T-cell (primary cell): ENCODE measurements at places on chromosomes 4 and X.

GRCh38 chr4:151228189-151229119 lies 48.5 kb upstream of the PRSS48 start:
- DNase-seq: no peak
- no peaks in the 10 kb centered on the region for H3K4me1 ChIP-seq
- H3K27me3 ChIP-seq: no peaks in the 10 kb centered on the region
- H3K36me3 ChIP-seq: no peaks in the 10 kb centered on the region

GRCh38 chr4:48565362-48566033 lies 75.4 kb downstream of the ZAR1 start:
- no peaks in the 10 kb centered on the region for H3K4me1 ChIP-seq
- H3K27ac ChIP-seq: no peak overlapping the region
- no peaks in the 10 kb centered on the region for H3K27me3 ChIP-seq
- no peak for DNase-seq
- H3K4me3 ChIP-seq: no peak overlapping the region

GRCh38 chrX:128870361-128870760 lies 652.9 kb downstream of the SMARCA1 start:
- H3K27ac ChIP-seq: no peak overlapping the region
- H3K4me3 ChIP-seq: no peak overlapping the region
- DNase-seq: no peak
- H3K4me1 ChIP-seq: no peaks in the 10 kb centered on the region
- H3K36me3 ChIP-seq: no peaks in the 10 kb centered on the region

DNA sequence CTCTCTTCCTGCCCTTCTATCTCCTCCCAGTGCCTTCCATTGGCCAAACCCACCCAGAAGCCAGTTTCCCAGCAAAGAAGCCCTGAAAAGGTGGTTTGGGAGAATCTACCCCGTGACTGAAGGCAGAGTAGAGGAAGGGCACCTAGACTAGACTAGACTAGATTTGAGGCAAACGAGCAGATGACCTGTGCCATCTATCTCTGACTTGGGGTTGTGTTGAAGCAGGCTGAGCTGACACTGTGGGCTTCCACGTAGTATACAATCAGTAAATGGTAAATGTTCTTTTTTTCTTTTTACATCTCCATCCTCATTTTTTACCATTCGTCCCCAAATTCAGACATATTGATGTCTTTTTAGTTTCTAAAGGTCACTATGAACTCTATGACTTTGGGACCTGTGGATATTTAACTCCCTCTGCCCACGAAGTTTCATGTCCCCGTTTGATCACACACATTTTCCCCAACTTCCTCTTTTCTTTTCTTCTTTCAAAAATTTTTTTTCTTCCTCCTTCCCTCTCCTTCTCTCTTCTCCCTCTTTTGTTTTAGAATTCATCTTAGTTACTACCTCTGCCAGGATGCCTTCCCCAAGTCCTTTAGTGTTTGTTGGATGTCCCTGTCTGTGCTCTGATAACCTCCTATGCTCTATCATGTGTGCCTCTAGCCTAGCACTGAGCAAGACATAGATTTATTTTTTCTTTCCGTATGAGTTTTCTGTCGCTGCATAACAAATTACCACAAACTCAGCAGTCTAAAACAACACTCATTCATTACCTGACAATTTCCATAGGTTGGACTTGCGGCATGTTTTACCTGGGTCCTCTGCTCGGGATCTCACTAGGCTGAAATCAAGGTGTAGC lies 6.2 kb upstream of the AFF1 start:
- peaks cover under 1% of the 10 kb centered on the region for H3K4me1 ChIP-seq
- no peaks in the 10 kb centered on the region for H3K36me3 ChIP-seq
- H3K27me3 ChIP-seq: no peaks in the 10 kb centered on the region
- no peak for DNase-seq
- no peak overlapping the region for H3K27ac ChIP-seq
- no peak overlapping the region for H3K4me3 ChIP-seq

- peaks cover under 1% of the 10 kb centered on the region for H3K4me1 ChIP-seq
- H3K27ac ChIP-seq: no peak overlapping the region
- no peaks in the 10 kb centered on the region for H3K36me3 ChIP-seq
- no peak for DNase-seq
- no peaks in the 10 kb centered on the region for H3K27me3 ChIP-seq
- no peak overlapping the region for H3K4me3 ChIP-seq
Measured at GRCh38 chr4:3363411-3364141, 70.8 kb downstream of the RGS12 start.

GRCh38 chr4:38609614-38610013 lies 54.4 kb upstream of the KLF3 start:
- no peaks in the 10 kb centered on the region for H3K27me3 ChIP-seq
- no peak overlapping the region for H3K27ac ChIP-seq
- DNase-seq: no peak
- H3K4me1 ChIP-seq: peaks cover 24% of the 10 kb centered on the region
- no peaks in the 10 kb centered on the region for H3K36me3 ChIP-seq

GRCh38 chr4:8403173-8403753 lies 37.3 kb downstream of the ACOX3 start:
- DNase-seq: no peak
- no peak overlapping the region for H3K4me3 ChIP-seq
- H3K4me1 ChIP-seq: no peaks in the 10 kb centered on the region
- no peaks in the 10 kb centered on the region for H3K27me3 ChIP-seq
- H3K27ac ChIP-seq: no peak overlapping the region
